Upper lobe of left lung (tissue), 6 donors: ENCODE measurements at places on chromosomes 11 and 22. TPM values are rescaled to one million over a fixed set of nuclear protein-coding genes. Genes with fewer than 3 reads are reported as not detected.
A peak's percentile ranks its signal among the peaks of the same experiment; 100 is the strongest.

DNA sequence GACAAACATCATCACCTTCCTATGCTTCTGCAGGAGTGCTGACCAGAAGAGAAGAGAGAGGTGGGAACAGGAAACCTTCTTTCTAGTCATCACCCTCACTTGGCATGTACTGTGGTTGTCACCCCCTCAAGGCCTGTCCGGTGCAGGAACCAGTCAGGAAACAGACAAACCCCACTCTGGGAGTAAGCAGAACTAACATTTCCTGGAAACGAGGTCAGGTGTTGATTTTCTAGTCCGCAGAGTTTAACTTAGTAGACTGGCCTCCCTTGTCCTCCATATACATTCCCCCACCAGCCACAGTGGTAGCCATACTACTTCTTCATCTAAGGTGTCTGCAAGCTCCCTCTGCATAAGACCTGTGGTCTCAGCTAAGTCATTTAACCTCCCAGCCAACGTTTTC is 80.7 kb upstream of the NCAM1 start:
- H3K36me3 ChIP-seq, result no peaks in the 10 kb centered on the region
- no peak overlapping the region for H3K4me3 ChIP-seq
- H3K27ac ChIP-seq, result no peak overlapping the region

DNA sequence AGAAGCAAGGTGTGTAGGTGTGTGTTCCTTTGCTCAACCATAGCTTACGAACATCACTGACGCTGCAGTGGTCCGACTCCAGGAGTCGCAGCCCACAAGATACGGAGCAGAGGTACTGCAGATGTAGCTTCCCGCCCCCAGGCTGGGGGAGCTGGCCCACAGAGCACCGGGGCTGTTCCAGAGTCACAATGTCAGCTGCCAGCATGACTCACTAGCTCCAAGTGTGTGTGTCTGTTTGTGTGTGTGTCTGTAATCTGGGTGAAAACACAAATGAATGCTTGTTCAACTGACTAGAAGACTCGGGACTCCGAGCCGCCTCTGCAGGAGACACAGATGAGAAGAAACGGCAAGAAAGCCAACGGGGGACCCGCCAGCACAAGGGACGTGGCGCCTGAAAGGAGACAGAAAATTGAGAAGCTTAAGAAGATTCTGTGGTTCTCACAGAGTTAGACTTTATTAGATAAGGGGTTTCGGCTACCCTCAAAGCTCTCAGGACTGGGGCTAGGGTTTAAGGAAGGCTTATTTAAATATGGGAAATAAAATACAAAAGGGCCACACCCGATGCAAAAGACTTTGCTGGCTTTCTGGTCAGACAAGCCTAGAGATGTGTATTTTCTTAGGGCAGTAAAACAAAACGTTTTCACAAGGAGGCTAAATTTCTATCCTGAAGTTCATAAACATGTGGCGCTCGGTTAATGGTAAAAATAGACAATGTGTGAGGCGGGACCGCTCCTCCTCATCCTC is 10.7 kb downstream of the VSIG10L2 start:
- H3K27me3 ChIP-seq, result no peaks in the 10 kb centered on the region
- no peak overlapping the region for H3K4me3 ChIP-seq
- no peaks in the 10 kb centered on the region for H3K36me3 ChIP-seq
- H3K27ac ChIP-seq, result no peak overlapping the region
- DNase-seq, result peak; percentile 48

The ISX gene
- not detected for total RNA-seq

The PCF11 gene
- 117 TPM for total RNA-seq

DNA sequence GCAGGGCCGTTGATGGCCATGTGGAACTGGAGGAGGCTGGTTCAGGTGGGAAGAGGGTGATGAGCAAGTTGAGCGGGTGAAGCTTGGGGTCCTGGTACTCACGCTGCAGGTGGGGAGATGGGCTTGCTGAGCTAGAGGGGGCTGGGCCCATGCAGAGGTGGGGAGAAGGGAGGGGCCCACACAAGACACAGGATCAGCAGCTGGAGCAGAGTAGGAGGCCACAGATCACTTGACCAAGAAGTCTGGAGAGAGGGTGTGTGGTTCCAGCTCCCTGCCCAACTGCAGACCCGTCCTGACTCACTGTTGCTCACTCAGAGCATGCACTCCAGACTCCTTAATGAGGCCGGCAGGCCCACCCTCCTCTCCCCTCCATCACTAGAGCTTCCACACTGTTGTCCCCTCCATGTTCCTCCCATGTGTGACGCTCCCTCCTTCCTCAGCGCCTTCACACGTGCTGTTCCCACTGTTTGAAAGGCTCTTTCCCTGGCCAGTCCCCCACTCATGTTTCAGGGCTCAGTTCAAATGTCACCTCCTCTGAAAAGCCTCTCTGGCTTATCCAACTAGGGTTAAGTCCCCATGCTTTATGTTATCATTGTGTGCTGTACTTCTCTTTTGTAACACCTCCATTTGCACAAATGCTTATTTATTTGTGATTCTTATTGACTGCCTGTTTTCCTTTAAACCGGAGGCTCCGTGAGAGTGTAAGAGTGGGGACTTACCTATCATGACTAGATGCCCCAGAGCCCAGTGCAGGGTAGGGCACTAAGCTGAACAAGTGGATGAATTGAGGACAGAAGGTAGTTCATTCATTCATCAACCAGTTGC is 2.3 kb downstream of the CCDC86 start:
- no peak for DNase-seq
- no peak overlapping the region for H3K27ac ChIP-seq
- peaks cover 21% of the 10 kb centered on the region for H3K4me1 ChIP-seq
- no peaks in the 10 kb centered on the region for H3K36me3 ChIP-seq

The APOBEC3C gene
- 11.8 TPM for total RNA-seq

The MUC5AC gene
- under 0.01 TPM for total RNA-seq

DNA sequence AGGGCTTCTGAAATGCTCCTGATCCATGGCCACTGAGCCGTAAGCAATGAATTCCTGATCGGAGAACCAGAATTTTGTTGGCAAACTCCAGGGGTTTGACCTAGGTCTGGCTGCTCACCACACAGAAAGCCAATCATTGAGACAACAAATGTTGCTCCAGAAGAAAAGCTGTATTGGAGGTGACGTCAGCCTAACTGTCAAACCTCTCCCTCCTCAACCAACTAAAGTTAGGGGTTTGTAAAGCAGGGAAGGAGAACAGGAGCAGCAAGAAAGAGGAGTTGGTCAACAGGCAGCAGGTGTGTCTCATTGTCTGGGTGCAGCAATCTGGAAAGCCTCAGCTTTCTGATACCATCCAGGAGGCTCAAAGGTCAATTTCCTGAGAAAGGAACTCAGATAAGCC is 133.7 kb upstream of the SEZ6L start:
- no peaks in the 10 kb centered on the region for H3K36me3 ChIP-seq
- no peaks in the 10 kb centered on the region for H3K27me3 ChIP-seq

The IFITM1 gene
- 54.6 TPM for total RNA-seq

- no peak overlapping the region for H3K27ac ChIP-seq
- H3K4me3 ChIP-seq, result no peak overlapping the region
- DNase-seq, result no peak
- no peaks in the 10 kb centered on the region for H3K36me3 ChIP-seq
Observed at GRCh38 chr11:20274031-20274430, 89.5 kb upstream of the HTATIP2 start.

DNA sequence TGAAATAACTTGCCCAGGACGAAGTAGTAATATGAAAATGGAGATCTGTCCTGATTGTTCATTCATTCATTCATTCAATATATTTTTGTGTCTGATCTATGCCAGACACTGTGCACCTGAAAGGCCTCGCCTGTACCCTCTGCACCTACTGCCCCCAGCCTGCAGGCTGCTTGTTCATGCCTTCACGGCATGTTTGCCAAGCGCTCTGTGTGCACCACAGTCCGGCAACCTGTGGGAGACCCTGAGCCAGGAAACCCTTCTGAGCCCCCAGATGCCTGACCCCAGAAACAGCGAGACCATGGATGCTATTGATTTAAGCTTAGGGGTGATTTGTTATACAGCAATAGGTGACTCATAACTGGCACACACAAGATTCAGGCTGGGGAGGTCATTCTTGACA is 47.0 kb downstream of the RTL6 start:
- no peak overlapping the region for H3K27ac ChIP-seq
- peak; percentile 9 for DNase-seq
- no peak overlapping the region for H3K4me3 ChIP-seq
- no peaks in the 10 kb centered on the region for H3K36me3 ChIP-seq

- no peaks in the 10 kb centered on the region for H3K36me3 ChIP-seq
- H3K27ac ChIP-seq, result no peak overlapping the region
- H3K4me1 ChIP-seq, result peaks cover 13% of the 10 kb centered on the region
- DNase-seq, result no peak
- no peak overlapping the region for H3K4me3 ChIP-seq
- H3K27me3 ChIP-seq, result no peaks in the 10 kb centered on the region
Observed at GRCh38 chr11:16800382-16800781, 61.9 kb downstream of the C11orf58 start.

DNA sequence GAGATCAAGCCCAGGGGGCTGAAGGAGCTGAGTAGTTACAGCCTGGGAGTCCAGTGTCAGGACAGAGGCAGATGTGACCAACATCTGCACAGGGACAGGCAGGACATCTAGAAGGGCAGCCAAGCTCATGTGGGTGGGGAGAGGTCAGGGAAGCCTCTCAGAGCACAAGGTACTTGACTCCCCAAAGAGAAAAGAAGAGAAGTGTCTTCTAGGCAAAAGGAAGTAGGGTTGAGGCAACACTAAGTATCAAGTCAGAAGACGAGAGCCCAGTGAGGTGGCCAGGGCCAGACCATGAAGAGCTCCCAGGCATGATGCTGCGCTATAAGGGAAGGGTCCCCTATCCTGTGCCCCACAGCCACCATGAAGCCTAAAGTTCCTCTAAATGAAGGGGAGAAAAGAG is 21.5 kb downstream of the RPL27A start:
- peaks cover 2% of the 10 kb centered on the region for H3K36me3 ChIP-seq
- H3K4me3 ChIP-seq, result no peak overlapping the region
- H3K27me3 ChIP-seq, result no peaks in the 10 kb centered on the region
- DNase-seq, result no peak
- peaks cover 7% of the 10 kb centered on the region for H3K4me1 ChIP-seq
- no peak overlapping the region for H3K27ac ChIP-seq

The PATE2 gene
- not detected for total RNA-seq

The KRTAP5-2 gene
- total RNA-seq, result not detected

DNA sequence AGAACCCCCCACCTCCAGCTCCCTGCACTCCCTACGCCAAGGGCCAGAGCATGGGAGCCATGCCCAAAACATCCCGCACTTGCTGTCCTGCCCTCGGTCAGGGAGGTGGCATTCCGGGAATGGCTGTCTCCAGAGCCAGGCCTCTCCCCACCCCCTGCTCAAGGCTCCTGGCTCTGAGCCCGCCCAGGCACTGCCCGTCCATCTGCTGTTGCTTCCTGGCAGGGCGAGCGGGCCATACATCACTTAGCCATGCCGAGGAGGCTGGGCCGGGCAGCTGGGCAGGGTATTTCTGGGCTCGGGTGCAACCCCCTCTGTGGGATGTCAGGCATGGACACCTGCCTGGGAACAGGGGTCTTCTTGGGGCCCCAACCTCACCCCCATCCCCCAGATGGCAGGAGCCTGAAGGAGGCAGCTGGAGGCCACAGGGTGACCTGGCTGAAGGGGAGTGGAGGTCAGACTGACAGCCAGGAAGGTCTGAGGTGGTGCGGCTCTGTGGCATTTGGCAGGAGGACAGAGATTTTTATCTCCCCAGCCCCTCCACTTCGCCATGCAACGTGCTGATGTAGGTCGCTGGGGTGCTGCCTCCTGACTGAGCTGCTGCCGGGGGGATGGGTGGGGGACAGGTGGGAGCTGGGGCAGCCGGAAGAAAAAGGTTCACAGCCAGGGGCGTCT is 8.7 kb upstream of the CABP7 start:
- H3K27ac ChIP-seq, result no peak overlapping the region
- H3K36me3 ChIP-seq, result no peaks in the 10 kb centered on the region
- H3K4me3 ChIP-seq, result no peak overlapping the region

GRCh38 chr11:46554213-46555147 is 39.3 kb downstream of the AMBRA1 start:
- H3K36me3 ChIP-seq, result no peaks in the 10 kb centered on the region
- H3K27ac ChIP-seq, result peak overlapping the region; percentile 63
- peaks cover 34% of the 10 kb centered on the region for H3K4me1 ChIP-seq

GRCh38 chr11:75562836-75563484 is 907 bp downstream of the SERPINH1 start:
- H3K36me3 ChIP-seq, result peaks cover 4% of the 10 kb centered on the region
- peak overlapping the region; percentile 88 for H3K4me3 ChIP-seq
- H3K27me3 ChIP-seq, result no peaks in the 10 kb centered on the region
- no peak for DNase-seq
- peak overlapping the region; percentile 100 for H3K27ac ChIP-seq
- H3K4me1 ChIP-seq, result peaks cover 90% of the 10 kb centered on the region

The DCDC1 gene
- total RNA-seq, result 25.2 TPM

The P2RX3 gene
- not detected for total RNA-seq

The PLAAT2 gene
- 7.8 TPM for total RNA-seq

GRCh38 chr22:21677606-21678443 is 12.0 kb downstream of the PPIL2 start:
- H3K27ac ChIP-seq, result no peak overlapping the region
- H3K36me3 ChIP-seq, result peaks cover 63% of the 10 kb centered on the region
- no peak overlapping the region for H3K4me3 ChIP-seq
- H3K27me3 ChIP-seq, result no peaks in the 10 kb centered on the region
- H3K4me1 ChIP-seq, result no peaks in the 10 kb centered on the region
